ENCODE measurements at places on chromosomes 6 and 20. TPM values are rescaled to one million over a fixed set of nuclear protein-coding genes. Genes with fewer than 3 reads are reported as not detected.

GRCh38 chr6:92111386-92111785 lies 1308.0 kb downstream of the EPHA7 start:
- H3K4me3 ChIP-seq = no peak overlapping the region
- no peaks in the 10 kb centered on the region for H3K27me3 ChIP-seq
- DNase-seq = no peak
- H3K4me1 ChIP-seq = no peaks in the 10 kb centered on the region

DNA sequence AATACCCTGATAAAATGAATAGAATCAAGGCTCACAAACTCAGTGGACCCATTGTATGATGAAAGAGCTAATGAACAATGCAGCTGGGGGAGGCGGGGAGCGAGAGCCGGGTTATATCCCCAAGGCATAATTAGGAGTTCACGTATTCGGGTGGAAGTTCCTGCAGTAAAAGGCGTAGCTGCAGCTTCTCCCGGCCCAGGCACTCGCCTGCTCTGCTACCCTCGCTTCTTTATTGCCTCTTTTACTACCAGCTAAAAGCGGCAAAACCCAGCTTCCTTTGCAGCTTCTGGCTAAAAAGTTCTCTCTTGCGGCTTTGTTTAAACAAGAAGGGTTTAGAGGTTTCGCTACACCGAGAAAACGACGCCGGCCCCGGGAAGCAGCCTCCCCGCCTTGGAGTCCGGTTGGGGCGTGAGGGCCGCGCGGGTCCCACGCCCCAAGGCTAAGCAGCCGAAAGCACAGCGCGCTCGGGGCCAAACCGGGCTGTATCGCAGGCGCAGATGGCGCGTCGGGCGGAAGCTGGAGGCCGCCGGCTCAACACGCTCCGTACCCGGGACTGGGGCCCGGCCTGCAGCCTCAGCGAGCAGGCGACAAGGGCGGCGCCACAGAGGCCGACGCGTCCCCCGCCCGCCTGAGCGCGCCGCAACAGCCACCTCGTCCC lies 1.6 kb downstream of the ZBTB2 start:
- peaks cover 45% of the 10 kb centered on the region for H3K4me1 ChIP-seq
- H3K27ac ChIP-seq = peak overlapping the region; percentile 95
- H3K27me3 ChIP-seq = no peaks in the 10 kb centered on the region
- H3K36me3 ChIP-seq = peaks cover 1% of the 10 kb centered on the region

DNA sequence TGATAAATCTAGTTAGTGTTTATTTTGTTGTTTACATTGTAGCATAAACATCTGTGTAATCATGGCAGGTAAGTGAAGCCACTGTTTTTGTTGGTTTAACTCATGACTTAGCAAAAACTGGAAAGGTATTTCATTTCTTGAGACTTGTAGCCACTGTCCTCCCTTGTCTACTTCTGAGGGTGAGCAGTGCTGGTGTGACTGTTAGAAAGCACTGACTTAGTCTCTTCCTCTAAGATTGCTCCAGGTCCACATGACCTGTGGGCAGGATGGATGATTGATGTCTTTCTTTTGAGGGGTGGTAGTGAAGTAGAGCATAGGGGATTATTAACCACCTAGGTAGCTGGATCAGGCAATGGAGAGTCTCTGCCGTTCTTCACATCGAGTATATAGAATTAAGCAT lies 203.8 kb downstream of the ARID1B start:
- H3K27me3 ChIP-seq = no peaks in the 10 kb centered on the region
- H3K4me1 ChIP-seq = no peaks in the 10 kb centered on the region
- no peaks in the 10 kb centered on the region for H3K36me3 ChIP-seq
- no peak overlapping the region for H3K4me3 ChIP-seq

DNA sequence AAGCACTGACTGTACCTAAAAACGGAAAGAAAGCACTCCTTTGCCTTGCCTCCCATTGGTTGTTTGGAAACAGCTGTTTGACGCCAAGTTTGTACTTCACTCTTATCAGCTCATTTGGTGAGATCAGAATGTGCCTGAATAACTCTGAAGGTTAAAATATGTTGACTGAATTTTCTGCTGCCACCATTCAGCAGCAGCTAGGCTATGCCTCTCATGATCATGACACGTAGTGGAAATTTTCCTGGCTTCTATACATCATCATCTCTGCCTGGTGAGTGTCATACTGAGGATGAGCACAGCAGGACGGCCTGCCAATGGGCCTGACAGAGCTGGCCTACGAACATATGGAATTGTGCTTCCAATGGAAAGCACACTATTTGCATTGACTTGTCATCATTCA lies 704.9 kb upstream of the CITED2 start:
- no peaks in the 10 kb centered on the region for H3K27me3 ChIP-seq
- peak overlapping the region; percentile 73 for H3K27ac ChIP-seq
- DNase-seq = peak; percentile 84
- H3K4me1 ChIP-seq = peaks cover 9% of the 10 kb centered on the region
- no peak overlapping the region for H3K4me3 ChIP-seq
- no peaks in the 10 kb centered on the region for H3K36me3 ChIP-seq

DNA sequence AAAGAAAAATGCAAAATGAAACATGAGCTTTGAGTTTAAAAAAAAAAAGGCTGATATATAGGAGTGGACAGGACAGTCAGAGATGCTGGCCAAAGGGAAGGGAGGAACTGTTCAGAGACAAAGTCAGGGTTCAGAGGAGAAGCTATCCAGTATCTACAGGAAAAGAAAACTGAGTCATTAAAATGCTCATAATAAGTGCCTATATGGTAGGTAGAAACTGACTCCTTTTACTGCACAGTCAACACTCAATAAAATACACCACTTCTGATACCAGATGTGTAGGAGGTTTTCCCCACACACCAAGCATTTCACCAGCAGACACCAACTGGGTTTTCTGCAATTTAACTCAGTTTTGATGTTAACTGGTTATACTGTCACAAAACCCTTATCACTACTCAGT lies 32.9 kb downstream of the FRK start:
- H3K27me3 ChIP-seq = no peaks in the 10 kb centered on the region
- H3K36me3 ChIP-seq = no peaks in the 10 kb centered on the region
- DNase-seq = no peak
- no peak overlapping the region for H3K4me3 ChIP-seq
- no peaks in the 10 kb centered on the region for H3K4me1 ChIP-seq

GRCh38 chr6:31815025-31815838 lies at the start of the genes HSPA1A and HSPA1L:
Gene HSPA1A, plus strand, starts transcription at chr6:31815543. Its CDS starts 214 bp downstream, at chr6:31815757.
Gene HSPA1L, minus strand, starts transcription at chr6:31815283. Its CDS starts 3,311 bp downstream, at chr6:31811972.
- peak within 1 kb of the TSS; percentile 87 for H3K27ac ChIP-seq
- no peaks in the 10 kb centered on the region for H3K27me3 ChIP-seq
- no peaks in the 10 kb centered on the region for H3K36me3 ChIP-seq
- peaks cover 9% of the 10 kb centered on the region for H3K4me1 ChIP-seq
- H3K4me3 ChIP-seq = peak within 1 kb of the TSS; percentile 72
- peak; percentile 91 for DNase-seq

GRCh38 chr20:58706975-58707681 lies 14.5 kb downstream of the NPEPL1 start:
- no peaks in the 10 kb centered on the region for H3K4me1 ChIP-seq
- H3K27me3 ChIP-seq = no peaks in the 10 kb centered on the region
- H3K36me3 ChIP-seq = peaks cover 16% of the 10 kb centered on the region
- no peak overlapping the region for H3K4me3 ChIP-seq

GRCh38 chr6:20565342-20565741 lies 31.1 kb downstream of the CDKAL1 start:
- DNase-seq = no peak
- H3K27ac ChIP-seq = no peak overlapping the region
- H3K4me3 ChIP-seq = no peak overlapping the region
- no peaks in the 10 kb centered on the region for H3K27me3 ChIP-seq
- H3K36me3 ChIP-seq = no peaks in the 10 kb centered on the region
- peaks cover 4% of the 10 kb centered on the region for H3K4me1 ChIP-seq

The ITCH gene
- 73.6 TPM for total RNA-seq

The MAS1 gene
- not detected for total RNA-seq

The ELOVL2 gene
- 4.6 TPM for total RNA-seq

The DYNLT2 gene
- total RNA-seq = 1.0 TPM

All from astrocyte (in vitro differentiated cells and primary cell).